ENCODE measurements at places on chromosomes 12 and 14.

DNA sequence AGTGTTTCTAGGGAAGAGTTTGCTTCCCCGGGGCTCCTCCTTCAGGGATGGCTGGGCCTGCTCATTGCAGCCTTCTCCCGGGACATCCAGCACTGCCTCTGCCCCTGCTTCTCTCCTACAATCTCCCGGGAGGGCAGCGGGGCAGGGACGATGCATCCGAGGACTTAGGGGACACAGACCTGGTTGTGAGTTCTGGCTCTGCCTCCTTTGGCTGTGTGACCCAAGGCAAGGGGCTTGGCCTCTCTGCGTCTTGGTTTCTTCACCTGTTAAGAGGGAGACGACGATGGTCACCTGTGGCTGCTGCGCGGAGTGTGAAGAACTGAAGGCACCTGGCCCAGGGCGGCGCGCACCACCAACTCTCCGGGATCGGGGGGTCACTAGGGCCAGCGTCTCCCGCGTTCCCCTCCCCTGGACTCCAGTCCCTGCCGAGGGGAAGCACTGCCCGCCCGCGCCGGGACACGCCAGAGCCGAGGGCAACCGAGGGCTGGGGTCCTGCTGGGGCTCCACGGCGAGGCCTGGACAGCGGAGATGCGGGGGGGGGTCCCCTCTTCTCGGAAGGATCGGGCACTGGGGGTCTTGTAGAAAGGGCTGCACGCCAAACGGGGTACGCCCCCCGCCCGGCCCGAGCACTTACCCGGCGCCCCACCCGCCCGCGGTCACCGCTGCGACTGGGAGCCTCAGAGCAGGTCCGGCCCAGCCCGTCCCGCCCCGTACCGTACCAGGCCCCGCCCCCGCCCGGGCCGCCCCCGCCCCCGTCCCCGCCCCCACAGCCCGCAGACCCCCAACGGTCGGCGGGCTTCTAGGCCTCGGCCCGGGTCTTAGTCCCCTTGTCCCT is at the start of gene HVCN1:
Gene HVCN1, minus strand, starts transcription at position 670 of the 835 bp plus-strand sequence. CDS start 5,870 bp downstream, outside the sequence.
- DNase-seq = peak; percentile 82

DNA sequence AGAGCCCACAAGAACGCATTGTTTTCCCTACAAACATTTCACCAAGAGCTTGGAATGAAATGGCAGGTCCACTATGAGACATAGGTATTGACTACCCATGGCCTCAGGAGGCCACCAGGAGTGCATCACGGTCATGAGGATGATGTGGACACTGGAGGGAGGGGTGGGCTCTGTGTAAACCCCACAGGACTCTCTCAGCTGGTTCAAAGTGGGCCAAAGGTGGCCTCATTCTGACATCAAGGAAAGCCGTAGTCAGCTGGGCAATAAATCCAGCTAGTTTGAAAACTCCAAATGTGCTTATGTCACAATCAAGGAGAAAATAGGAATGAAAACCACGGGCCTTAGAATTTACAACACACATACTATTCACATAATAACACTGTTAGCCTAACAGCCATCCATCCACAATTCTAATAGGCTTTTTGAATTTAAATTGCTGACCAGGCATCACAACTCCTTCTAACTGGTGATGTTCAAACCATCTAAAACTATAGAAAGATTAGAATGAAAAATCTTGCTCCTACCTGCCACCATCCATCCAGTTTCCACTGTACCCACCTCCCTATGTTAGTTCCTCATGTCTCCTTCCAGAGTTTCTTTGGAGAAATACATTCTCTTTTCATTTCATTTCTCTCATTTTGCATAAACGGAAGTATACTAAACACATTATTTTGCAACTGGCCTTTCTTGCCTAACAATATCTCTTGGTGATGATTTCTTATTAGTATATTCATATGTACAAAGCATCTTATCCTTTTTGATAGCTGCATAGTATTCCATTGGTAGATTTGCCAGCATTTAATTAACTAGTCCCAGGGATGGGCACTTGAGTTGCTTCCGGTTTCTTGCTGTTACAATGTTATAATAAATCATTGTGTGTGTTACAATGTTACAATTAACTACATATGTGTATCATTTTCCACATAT is 21.5 kb downstream of the CMKLR1 start:
- DNase-seq = no peak

- no peak for DNase-seq
Observed at GRCh38 chr12:119700078-119700477, 32.1 kb downstream of the PRKAB1 start.

GRCh38 chr14:33680873-33681272 is 270.0 kb downstream of the EGLN3 start:
- no peak for DNase-seq

DNA sequence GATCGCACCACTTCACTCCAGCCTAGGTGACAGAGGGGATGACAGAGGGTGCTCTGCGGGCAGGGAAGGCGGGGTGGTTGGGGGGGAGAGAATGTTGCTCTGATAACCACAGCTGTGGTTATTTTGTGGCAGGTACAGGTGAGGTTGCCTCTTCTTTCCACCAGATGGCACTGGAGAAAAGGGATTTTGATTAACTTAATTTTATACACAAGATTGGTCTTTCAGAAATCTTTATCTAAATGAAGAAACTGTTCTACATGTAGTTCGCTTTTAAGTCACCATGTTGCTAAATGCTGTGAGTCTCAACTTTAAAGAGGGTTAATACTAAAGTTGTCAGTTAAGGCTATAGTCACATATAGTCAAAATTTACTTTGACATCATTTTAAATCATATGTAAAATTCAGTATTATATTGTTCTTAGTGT is 25.7 kb downstream of the FGF23 start:
- peak; percentile 36 for DNase-seq

DNA sequence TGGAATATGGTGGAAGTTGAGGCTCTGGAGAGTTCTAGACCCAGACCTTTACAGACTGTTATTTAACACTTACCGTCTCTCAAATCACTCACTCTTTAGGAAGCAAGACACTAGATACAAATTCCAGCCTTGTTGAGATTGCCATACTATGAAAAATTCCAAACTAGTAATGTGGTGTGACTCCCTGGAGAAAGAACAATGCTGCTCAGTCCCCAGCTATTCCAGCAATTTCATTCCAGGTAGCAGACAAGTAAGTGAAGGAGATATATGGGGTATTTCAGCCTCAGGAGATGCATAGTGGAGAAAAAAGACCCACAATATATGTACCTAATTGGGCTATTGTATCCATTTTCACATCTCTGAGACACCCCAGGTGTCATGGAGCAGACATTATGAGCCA is 678.9 kb upstream of the LMO3 start:
- DNase-seq = no peak

Measured in neural progenitor cell (in vitro differentiated cells).